ENCODE measurements at places on chromosomes 13 and 19.

DNA sequence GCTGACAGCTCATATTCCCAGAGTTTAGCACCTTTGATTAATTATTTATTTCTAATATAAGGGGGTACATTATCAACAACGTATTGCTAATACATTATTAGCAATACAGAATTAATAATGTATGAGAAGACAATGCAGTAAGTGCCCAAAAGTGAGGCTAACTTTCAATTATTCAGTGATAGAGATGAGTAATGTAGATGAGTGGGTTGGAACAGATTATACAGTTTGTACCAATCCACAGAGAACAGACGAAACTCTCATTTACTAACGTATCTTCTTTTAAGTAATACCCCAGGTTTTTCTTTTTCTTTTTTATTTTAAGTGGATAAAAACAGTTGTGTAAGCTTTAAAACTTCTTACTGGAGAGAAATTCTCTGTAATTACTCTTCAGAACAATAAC is 36.7 kb upstream of the RBM26 start:
- DNase-seq = no peak

DNA sequence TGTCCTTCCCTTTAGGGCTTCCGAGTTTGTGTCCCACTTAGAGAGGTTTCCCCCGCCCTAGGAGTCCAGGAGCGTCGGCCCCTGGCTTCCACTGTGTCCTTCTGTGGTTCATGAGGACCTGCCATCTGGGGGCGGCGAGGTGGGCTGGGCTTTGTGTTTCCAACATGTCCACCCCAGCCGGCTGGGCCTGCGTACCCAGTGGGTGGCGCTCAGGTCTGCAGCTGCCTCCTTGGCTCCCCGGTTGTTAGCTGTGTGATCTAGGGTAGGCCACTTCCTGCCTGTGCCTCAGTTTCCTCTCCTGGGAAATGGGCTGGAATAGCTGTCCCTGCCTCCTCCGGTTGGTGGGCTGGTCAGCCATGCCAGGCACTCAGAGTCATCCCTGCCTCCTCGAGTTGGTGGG is 28.4 kb downstream of the KDM4B start:
- DNase-seq = no peak

- DNase-seq = no peak
Observed at GRCh38 chr13:82758044-82758443, 1124.2 kb downstream of the SLITRK1 start.

GRCh38 chr13:94209117-94209516 is 270.4 kb downstream of the DCT start:
- no peak for DNase-seq

DNA sequence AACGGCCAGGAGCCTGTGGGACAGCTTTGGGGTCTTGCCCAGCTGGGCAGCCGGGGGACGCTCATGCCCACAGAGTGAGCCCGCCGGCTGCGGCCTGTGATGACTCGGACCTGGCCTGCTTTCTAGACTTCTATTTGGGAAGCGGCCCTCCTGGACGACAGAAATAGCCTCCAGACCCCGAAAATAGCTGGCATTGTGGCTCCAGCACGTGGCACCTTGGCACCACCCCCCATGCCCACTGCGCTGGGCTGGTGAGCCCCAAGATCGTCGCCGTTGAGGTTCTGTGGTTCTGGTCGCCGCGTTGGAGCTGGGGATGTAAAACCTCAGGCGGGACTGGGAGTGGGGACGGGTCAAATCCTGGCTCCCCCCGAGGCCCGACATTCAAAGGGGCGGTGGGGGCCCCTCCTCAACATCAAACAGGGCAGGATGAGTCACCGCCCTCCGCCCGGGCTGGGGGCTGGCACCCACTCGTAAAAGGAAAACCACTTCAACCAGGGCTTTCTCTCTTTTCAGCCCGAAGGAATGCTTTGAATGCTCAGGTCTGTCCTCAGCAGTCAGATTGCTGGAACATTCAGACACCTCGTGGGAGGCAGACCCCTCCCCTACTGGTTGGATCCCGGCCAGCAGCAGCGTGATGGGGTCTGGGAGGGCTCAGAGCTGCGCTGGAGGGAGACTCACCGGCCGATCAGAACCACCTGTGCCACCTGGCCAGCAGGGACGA is 42.1 kb downstream of the GADD45B start:
- DNase-seq = no peak

DNA sequence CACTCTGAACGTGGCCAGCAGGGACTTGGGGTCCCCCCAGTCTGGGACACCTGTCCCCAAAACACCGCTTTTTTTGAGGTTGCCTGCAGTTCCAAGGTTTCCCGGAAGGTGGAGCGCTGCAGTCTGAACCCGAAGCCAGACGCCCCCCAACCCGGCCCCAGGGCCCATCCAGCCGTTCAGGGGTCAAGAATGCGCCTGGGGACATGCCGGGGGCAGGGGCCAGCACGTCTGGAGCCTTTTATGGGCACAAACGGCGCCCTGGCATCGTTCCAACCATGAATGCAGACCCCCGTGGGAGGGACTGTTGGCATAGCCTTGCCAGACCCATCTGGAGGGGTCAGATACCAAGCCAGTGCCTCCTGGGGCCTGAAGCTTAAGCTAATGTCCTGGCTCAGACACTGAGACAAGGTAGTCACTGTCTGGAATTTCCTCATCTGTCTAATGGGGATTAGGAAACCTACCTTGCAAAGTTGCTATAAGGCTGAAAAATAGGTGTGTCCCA is 6.9 kb downstream of the S1PR5 start:
- DNase-seq = peak; percentile 38

DNA sequence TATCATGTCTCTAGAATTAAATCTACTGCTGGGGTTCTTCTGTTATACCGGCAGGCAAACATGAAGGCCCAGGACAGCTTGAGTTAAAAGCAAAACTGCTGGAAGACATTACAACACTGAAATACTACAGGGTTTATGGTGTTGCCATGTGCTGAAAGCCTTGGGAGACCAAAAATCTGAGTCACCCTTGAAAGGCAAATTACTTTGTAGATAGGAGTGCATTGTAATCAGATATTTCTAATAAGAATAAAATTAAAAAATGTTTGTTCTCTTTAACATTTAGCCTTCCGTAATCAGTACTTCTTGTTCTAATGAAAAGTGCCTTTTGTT is 181.3 kb downstream of the PCDH9 start:
- no peak for DNase-seq
